ENCODE measurements at places on chromosomes 5 and 9.

DNA sequence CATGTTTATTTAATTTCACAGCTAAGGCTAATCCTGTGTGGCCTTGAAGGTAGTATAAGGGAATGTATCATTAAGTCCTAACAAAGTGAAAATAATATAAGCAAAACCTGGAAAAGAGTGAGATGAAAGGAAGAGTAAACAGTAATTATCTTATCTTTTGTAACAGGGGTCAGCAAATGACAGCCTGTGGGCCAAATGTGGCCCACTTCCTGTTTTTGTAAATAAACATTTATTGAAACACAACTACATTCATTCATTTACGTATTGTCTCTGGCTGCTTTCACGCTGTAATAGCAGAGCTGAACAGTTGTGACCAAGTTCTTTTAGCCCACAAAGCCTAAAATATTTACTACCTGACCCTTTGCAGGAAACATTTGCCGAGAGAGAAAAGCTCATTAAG, 78.4 kb upstream of the HTR4 start:
- DNase-seq = no peak

- DNase-seq = no peak
Observed at GRCh38 chr5:59540366-59540765, 353.2 kb downstream of the PDE4D start.

DNA sequence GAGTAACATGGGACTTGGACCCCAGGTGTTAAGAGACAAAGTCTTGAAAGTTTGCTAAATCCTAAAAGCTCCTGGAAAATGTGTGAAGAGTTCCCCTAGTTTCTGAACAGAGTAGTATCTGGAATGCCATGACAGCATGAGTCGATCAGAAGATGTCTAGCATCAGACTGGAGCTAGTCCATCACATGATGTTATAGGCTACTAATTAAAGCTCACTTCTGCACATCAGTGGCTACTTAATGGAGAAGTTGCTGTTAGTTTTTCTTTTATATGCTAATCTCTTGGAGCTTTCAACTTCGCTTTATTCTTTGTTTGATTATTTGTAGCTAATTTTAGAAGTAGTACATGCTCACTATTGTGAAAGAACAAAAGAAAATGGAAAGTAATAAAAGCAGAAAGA, 471.3 kb upstream of the KLF4 start:
- no peak for DNase-seq

DNA sequence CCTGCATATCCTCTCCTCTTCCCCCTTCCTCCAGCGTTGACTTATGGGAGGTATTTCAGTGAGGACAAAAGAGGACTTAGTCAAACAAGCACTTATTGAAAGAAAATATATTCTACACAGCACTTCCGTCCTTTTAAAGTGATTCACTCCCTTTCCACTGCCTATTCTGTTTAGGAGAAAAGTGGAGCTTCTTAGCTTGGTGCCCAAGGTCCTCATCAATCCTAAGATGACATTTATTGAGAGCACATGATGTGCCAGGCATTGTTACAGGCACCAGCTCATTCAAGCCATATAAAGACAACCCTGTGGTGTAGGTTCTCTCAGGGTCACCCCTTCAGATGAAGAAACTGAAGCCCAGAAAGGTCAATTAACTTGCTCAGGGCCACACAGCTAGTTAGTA, 95.9 kb downstream of the KCNIP1 start:
- DNase-seq = no peak

GRCh38 chr5:68407311-68408239, 192.0 kb downstream of the PIK3R1 start:
- DNase-seq = no peak

- DNase-seq = no peak
Observed at GRCh38 chr5:170223906-170224305, 8.9 kb upstream of the C5orf58 start.

GRCh38 chr9:99919930-99920329, 13.5 kb downstream of the STX17 start:
- DNase-seq = no peak

Measured in progenitor cell of endocrine pancreas (in vitro differentiated cells).